Ascending aorta (tissue), 2 donors: ENCODE measurements at places on chromosomes 6 and 20. TPM values are rescaled to one million over a fixed set of nuclear protein-coding genes. Genes with fewer than 3 reads are reported as not detected.

- H3K27ac ChIP-seq: no peak overlapping the region
- DNase-seq: peak; percentile 74
- H3K4me1 ChIP-seq: no peaks in the 10 kb centered on the region
These were observed 433.5 kb downstream of the RFPL4B start for GRCh38 chr6:112780498-112781096.

GRCh38 chr6:170175644-170176135 lies 115.2 kb downstream of the DLL1 start:
- DNase-seq: peak; percentile 46
- H3K4me1 ChIP-seq: no peaks in the 10 kb centered on the region
- H3K4me3 ChIP-seq: no peak overlapping the region
- no peaks in the 10 kb centered on the region for H3K36me3 ChIP-seq

- H3K27ac ChIP-seq: no peak overlapping the region
- no peaks in the 10 kb centered on the region for H3K4me1 ChIP-seq
- DNase-seq: no peak
- H3K4me3 ChIP-seq: no peak overlapping the region
- H3K36me3 ChIP-seq: no peaks in the 10 kb centered on the region
These were observed 177.3 kb upstream of the TENT5A start for GRCh38 chr6:81929828-81930227.

GRCh38 chr20:17835240-17835933 lies 133.2 kb downstream of the SNX5 start:
- H3K4me1 ChIP-seq: peaks cover 25% of the 10 kb centered on the region
- H3K36me3 ChIP-seq: no peaks in the 10 kb centered on the region
- H3K27ac ChIP-seq: peak overlapping the region; percentile 88
- DNase-seq: peak; percentile 92
- H3K27me3 ChIP-seq: no peaks in the 10 kb centered on the region
- no peak overlapping the region for H3K4me3 ChIP-seq

GRCh38 chr20:54545676-54546358 lies 70.4 kb downstream of the DOK5 start:
- no peaks in the 10 kb centered on the region for H3K36me3 ChIP-seq
- no peak overlapping the region for H3K4me3 ChIP-seq
- H3K4me1 ChIP-seq: no peaks in the 10 kb centered on the region
- no peak overlapping the region for H3K27ac ChIP-seq

DNA sequence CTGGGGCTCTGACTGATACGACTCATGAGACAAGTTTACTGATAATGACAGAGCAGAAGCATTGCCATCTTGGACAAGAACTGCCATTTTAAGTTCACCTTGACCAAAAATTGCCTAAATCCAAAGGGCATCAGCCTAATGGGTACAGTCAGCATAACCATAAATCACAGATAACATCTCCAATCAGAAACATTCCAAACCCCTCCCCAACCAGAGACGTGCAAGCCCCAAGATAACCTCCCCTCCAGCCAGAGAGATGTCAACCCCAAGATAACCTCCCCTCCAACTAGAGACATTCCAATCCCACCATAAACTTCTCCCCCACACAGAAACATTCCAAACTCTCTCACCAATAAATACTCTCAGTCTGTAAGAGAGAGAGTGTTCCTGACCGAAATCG lies 10.5 kb downstream of the GPLD1 start:
- H3K27me3 ChIP-seq: no peaks in the 10 kb centered on the region
- no peak for DNase-seq
- no peak overlapping the region for H3K4me3 ChIP-seq
- H3K4me1 ChIP-seq: no peaks in the 10 kb centered on the region

GRCh38 chr6:18439581-18439980 lies 52.4 kb downstream of the RNF144B start:
- H3K4me1 ChIP-seq: peaks cover 4% of the 10 kb centered on the region
- no peak overlapping the region for H3K27ac ChIP-seq
- no peaks in the 10 kb centered on the region for H3K36me3 ChIP-seq
- H3K4me3 ChIP-seq: no peak overlapping the region
- no peak for DNase-seq
- H3K27me3 ChIP-seq: no peaks in the 10 kb centered on the region

DNA sequence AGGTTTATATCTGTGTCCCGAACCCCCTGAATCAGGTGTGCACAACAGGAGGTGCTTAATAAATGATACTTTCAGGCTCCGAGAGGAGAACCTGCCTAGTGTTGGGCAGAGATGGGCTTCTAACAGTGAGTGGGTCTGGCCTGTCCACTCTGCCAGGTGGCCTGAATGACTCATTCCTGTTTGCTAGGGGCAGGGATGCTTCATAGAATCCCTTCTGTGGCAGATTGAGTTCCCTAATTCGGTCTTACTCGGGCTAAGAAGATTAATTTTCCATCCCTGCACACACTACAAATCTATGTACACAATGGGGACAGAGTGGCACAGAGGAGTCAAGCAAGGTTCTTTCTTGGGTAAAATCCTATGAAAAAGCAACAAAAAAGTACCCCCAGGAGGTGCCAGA lies 19.8 kb downstream of the SDC4 start:
- DNase-seq: no peak
- H3K36me3 ChIP-seq: peaks cover 66% of the 10 kb centered on the region
- no peaks in the 10 kb centered on the region for H3K4me1 ChIP-seq
- no peak overlapping the region for H3K27ac ChIP-seq

DNA sequence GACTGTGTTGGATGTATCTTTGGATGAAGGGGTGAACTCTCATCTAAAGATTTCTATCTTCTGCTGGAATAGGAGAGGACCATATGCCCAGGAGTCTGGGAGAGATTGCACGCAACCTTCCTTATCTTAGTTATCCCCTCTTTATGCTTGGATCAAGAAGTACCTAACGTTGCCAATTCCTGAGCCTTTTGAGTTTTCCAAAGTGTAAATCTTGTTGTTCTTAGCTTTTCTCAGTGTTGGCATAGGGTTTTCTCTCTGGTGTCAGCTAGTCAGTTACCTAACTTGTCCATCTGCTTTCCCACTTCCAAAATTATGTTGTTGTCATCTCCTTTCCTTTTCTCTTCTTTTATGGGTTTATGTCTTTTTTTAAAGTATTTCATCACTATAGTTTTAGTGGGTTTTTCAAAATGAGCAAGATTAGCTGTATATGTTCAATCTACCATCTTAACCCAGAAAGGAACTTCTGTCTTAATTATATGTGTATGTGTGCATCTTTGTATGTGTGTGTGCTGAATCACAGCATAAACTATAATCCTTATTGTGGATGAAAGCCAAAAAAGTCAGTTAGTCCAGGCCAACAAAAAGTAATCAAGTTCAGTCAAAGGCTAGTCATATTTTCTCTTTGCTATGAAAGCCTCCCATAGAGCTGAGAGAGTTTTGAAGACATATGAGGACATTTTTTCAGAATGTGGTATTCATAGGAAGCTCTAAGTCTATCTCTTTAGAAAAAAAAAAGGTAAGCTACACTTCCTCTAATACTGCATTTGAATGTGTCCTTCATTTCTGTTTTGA lies 72.1 kb downstream of the KHDC1L start:
- H3K4me3 ChIP-seq: no peak overlapping the region
- H3K4me1 ChIP-seq: no peaks in the 10 kb centered on the region
- H3K36me3 ChIP-seq: no peaks in the 10 kb centered on the region

The FOXQ1 gene
- 0.21 TPM for total RNA-seq

The TBXT gene
- total RNA-seq: not detected

The OR2J3 gene
- total RNA-seq: not detected

The SCRT2 gene
- total RNA-seq: not detected

The NNAT gene
- not detected for total RNA-seq

The COL19A1 gene
- total RNA-seq: not detected

The PTK6 gene
- total RNA-seq: not detected
